ENCODE measurements at places on chromosomes 1 and 21.

- no peak for DNase-seq
Observed at GRCh38 chr1:209587789-209588188, 4.3 kb downstream of the CAMK1G start.

DNA sequence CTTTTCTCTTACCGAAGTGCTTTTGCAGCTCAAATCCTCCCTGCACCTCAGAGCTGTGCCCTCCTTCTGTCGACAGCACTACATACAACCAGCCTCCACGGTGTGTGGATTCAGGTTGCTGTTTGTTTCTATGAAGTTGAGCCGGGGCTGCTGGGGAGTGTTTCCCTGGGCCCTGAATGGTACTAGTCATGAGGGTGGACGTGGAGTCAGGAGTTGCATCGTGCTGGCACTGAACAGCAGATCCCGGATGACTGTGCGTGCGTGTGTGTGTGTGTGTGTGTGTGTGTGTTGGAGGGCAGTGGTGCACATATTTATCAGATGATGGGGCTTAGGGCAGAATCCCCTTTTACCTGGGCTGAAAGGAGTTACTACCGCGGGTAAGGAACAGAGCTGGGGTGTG lies 47.0 kb downstream of the ACTL8 start:
- no peak for DNase-seq

DNA sequence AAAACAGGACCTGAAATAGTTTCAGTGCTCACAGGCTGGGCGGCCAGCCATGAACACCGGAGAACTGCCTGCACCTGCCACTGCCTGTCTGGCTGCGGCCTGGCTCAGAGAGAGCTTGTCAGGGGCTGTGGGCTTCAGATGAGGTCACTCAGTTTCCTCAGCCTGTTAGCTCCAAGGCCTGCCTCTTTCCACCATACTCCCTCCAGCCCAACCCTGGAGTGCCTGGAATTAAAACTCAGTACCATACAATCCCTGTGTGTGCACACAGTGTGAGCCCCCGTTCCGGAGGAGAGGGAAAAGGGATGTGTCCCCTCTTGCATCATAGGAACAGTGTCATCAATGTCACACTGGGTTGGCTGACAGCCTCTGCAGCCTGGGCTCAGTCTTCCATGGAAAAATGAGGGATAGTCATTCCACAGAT lies 16.2 kb downstream of the CACNA1S start:
- DNase-seq = no peak

GRCh38 chr1:172914501-172915144 lies 136.1 kb downstream of the TNFSF18 start:
- DNase-seq = no peak

DNA sequence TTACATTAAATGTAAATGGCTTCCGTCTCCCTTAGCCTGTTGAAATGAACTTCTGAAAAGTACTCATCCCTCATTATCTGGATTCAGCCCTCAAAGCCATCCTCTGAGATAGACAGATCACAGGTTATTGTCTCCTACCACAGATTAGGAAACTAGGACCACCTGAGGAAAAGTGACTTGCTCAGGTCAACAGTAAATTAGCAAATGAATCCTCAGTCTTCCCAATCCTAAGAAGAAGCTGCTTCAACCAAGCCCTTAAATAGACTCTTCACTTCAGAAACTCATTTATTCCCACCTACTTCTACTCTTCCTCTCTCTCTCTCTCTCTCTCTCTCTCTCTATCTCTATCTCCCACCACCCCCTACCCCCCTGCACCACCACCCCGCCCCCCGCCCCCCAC lies 152.3 kb downstream of the DMRTA2 start:
- no peak for DNase-seq
